ENCODE measurements at places on chromosomes 2 and 18.

GRCh38 chr2:46326231-46326980 is 29.2 kb downstream of the EPAS1 start:
- DNase-seq, result peak; percentile 47

- no peak for DNase-seq
Observed at GRCh38 chr2:95278637-95279225, 4.5 kb downstream of the PROM2 start.

DNA sequence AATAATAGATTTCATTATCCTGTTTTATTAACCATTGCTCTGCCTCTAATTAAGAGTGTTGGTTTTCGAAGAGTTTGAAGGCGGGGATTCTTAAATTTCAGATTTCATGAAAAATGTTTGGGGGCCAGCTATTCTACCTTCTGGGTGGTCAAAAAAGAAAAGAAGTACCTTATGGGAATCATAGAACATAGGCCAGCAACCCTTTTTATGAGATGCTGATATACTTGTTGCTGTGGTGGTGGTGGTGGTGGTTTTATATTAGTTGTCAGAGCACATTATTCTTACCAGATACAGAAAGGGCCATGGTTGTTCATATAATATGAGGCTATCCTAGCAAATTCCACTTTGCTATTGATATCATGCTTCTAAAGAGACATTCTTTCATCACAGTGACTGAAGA is 4.4 kb downstream of the ANKRD12 start:
- DNase-seq, result no peak

DNA sequence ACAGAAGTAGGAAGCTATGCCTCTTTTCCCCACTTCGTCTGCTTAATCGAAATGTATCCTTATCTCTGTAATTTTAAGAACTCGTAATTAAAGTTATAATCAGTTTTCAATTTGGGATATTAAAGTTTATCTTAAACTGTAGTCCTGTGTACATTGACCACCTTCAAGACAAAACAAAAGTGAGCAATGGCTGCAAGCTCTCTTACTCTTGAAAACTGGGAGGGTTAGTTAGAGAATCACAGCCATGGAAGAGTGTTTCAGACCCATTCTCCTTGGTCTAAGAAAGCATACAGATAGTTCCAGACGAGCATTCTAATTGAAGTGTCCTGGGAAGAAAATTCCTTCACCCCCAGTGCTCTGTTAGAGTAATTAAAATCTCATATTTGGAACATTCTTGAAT is 2.0 kb downstream of the KCMF1 start:
- DNase-seq, result peak; percentile 44

GRCh38 chr2:215454519-215455246 is 18.8 kb upstream of the FN1 start:
- peak; percentile 55 for DNase-seq

DNA sequence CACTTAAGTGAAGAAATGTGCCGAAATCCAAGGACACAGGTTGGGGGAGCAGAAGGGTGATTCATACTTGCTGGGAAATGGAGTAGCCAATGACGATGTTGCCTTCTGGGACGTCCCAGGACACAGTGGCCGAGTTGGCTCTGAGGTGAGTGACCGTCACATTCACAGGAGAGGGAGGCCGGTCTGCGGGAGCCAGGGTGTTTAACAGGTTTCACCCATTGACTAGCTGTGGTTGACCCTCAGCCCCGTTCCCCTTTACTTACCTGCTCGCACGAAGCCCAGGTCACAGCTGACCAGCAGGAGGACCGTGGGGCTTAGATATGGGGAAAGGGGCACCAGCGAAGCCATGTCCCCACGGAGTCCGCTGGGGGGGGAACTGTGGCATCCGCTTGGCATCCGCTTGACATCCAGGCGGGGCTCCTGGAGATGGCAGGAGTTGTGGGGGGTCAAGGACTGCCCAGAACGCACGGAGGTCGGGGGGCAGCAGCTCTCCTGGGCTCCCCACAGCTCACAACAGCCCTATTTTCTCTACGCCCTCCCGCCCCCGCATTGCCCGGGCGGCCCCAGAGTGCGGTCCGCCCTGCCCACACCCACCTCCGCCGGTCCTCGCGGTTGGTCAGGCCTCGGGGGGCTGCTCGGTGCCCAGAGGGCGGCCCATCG is 586 bp downstream of the FNDC4 start:
- peak; percentile 64 for DNase-seq

DNA sequence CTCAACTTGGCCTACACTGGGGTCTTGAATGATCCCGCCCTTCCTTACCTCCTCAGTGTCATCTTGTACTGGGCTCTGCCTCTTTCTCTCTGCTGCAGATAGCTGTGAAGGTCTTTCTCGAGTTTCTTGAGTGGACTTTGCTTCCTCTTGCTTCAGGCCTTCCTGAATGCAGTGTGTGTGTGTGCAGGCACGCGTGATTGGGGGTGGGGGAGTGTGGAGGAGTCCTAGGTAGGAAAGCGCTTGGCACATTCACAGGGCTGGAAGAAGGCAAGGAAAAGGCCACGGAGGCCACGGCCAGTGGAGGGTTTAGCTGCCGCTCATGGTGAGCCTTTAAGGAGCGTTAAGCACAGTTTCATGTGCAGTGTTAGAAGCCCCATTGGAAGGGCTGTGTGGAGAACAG is 5.5 kb downstream of the RALB start:
- DNase-seq, result no peak

DNA sequence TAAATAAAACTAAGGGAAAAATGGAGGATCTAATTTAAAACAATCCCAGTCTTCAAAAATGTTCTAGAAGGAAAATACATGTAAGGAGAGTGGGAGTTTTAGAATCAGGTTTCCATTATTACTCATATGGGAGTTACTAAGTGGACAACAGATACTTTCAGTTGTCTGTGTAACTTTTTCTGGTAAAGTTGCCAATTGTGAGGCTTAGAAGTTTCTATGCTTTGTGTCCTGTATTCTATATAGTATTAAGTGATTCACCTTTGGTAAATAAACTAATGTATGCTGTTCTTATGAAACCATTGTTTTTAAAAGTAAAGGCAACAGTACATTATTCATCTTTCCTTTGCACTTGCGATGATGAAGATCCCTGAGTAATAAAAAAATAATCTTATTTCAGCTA is 274.9 kb downstream of the NR4A2 start:
- no peak for DNase-seq

DNA sequence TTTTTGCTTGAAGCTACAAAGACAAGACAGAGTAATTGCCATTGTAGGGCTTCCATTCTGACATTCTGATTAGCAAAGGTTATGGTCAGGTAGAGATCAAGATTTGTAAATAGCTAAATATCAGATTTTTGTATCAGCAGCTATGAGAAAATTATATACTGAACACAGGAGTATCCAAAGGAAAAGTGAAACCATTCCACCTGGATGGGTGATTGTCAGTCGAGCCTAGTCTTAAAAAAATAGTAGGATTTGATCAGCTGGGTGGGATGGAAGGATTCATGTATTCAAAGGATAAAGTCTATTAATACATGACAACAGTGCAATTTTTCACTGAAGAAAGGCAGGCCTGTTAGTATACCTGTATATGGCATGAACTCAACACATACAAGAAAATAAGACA is 222.7 kb downstream of the GCA start:
- no peak for DNase-seq

DNA sequence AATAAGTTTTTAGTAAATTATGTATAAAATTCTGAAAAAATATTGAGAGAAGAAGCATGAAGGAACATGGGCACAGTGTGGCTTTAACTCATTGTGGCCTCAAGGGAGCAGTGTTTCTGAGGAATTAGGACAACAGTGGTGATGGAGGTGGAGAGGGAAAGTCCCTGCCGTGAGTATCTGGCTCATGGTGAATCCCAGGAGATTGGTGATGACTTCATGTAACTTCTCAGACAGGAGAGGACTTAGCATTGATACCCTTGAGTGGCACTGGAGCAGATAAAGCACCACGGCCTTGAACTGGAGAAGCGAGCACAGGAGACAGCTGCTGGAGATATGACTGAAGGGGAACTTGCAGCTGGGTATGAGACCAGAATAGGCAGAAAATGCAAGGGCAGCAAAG is 35.0 kb upstream of the LRP1B start:
- DNase-seq, result peak; percentile 48

GRCh38 chr2:230781130-230781797 is 68.6 kb downstream of the CAB39 start:
- DNase-seq, result no peak

GRCh38 chr2:202122980-202123720 is 50.1 kb downstream of the KIAA2012 start:
- peak; percentile 37 for DNase-seq
